ENCODE measurements at places on chromosomes 7 and 10.

- DNase-seq = peak; percentile 43
Measured at GRCh38 chr7:100603726-100604027, 1.5 kb downstream of the PCOLCE start.

DNA sequence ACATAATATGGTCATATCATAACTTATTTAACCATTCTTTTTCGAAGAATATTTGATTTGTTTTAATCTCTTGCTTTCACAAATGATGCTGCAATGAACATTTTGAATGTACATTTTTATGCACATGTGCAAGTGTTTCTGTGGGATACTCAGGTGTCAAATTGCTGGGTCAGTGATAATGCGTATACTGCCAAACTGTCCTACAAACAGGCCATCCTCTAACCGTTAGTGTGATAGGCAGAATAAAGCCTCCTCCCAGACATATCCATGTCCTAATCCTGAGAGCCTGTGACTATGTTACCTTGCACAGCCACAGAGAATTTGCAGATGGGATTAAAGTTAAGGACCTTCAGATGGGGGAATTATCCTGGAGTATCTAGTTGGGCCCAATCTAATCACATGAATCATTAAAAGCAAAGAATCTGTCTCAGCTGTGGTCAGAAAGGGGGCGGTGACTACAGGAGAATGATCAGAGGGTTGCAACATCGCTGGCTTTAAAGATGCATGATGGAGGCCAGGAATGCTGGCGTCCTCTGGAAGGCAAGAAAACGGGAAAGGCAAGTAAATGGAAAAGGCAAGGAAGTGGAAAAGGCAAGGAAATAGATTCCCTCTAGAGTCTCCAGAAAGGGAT, 46.7 kb downstream of the FZD1 start:
- DNase-seq = no peak

DNA sequence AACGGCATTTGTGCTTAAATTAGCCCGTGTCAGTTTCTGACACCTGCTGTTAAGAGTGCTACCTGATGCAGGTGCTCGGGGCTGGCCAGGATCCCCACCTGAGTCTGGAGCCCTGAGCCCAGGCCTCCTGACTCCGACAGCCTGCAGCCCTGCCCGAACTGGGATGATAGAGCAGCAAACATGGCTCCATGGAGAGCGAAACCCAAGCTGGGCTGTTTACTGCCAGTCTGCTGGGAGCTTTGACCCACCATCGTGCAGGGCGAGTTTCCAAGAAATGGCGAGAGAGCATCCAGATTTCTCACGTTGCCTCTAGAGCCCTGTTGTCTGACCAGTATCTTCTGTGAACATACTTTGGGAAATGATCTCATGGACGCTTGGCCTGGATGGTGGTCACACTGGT, 66.2 kb downstream of the MGMT start:
- no peak for DNase-seq

DNA sequence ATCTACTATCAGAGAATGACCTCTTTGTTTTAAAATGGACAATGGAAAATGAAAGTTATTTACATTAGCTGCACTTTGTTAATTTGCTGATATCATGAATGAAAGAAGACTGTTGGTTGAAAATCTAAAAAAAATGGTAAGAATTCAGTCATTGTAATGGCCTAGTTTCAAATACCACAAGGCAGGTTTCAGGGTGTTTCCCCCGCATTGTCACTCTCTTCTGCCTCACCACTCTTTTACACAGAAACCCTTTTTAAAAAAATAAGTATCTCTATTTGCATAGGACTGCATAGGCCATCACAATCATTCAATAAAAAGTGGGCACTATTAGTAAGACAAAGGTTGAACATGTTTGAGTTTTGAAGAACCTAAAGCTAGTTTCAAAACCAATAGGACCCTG, 737.1 kb downstream of the INHBA start:
- no peak for DNase-seq

GRCh38 chr7:98881561-98882315, 3.4 kb downstream of the TRRAP start:
- DNase-seq = no peak

- DNase-seq = no peak
Measured at GRCh38 chr7:94874036-94874785, 33.2 kb upstream of the PPP1R9A start.

DNA sequence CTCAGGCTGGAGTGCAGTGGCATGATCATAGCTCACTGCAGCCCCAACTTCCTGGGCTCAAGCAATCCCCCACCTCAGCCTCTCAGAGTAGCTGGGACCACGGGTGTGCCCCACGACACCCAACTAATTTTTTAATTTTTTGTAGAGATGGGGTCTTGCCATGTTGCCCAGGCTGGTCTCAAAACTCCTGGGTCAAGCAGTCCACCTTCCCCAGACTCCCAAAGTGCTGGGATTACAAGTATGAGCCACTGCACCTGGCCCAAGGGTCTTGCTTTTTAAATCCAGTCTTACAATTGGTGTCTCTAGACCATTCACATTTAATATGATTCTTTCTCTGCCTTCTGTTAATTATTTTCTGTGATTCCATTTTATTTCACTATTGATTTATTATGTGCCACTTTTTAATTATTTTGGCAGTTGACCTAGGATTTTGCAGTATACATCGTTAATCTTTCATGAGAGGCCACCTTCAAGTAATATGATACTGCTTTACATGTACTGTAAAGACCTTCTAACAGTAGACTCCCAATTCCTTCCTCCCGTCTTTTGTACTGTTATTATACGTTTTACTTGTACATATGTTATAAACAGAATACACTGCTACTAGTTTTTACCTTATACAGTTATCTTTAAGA, 18.7 kb downstream of the MMP21 start:
- no peak for DNase-seq

DNA sequence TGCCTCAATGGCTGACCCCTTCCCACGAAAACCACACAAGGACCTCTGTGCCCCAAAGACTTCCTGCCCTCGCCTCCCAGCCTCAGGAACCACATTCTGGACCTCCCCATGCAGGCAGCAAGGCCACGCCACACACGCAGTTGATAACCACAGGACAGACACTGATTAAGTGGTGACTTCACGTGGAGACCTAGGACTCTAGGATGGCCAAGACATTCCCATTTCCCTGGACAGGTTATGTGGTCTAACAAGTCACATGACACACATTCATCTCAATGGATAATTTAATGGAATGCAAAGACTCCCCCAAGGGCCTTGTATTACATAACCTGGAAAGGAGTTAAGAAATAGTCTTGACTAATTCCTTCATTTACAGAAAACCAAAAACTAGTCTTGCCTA, 110.2 kb downstream of the LARP4B start:
- no peak for DNase-seq

DNA sequence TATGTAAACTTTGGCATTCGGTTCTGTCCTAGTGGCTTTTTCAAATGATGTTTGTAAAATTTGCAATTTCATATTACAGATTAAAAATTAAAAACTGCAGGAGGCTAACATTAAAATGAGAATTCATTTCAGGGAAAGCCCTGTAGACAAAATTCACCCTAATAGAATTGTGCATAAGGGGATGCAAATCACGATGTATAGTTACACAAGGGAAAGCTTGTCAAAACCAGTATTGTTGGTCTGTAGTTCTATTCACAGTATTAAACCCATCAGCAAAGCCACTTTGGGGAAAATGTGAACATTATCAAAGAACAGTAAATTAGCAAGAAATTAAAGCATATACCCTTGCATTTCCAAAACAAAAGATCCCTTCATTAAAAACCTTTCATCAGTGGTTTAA, 39.9 kb upstream of the MKI67 start:
- no peak for DNase-seq

GRCh38 chr7:136585954-136586670, 282.3 kb upstream of the CHRM2 start:
- no peak for DNase-seq

GRCh38 chr10:71234970-71235685, 22.8 kb downstream of the UNC5B start:
- no peak for DNase-seq

DNA sequence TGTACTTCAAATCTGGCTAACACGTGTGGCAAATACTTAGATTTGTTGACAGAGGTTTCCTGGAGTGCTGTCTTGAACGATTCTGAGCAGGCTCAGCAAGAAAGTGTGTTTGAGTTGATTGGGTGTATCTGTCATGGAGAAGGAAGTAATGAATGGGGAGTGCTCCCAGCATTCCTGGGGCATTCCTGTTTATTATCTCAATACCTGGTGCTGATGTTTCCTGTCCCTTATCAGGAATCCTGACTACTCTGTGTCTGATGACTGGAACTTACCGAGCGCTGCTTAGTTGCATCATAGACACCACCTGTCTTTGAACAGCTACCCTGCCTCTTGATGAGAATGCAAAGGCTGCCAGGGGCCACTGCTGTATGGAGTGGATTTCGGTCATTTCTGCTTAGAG, 41.0 kb upstream of the TMEM248 start:
- no peak for DNase-seq

- no peak for DNase-seq
Measured at GRCh38 chr10:49176310-49177268, 11.6 kb downstream of the TMEM273 start.
